ENCODE measurements at places on chromosomes 5 and 9. TPM values are rescaled to one million over a fixed set of nuclear protein-coding genes. Genes with fewer than 3 reads are reported as not detected.

GRCh38 chr5:40381676-40382363, 297.9 kb upstream of the PTGER4 start:
- H3K4me1 ChIP-seq, result peaks cover 75% of the 10 kb centered on the region
- no peak overlapping the region for H3K4me3 ChIP-seq
- DNase-seq, result no peak

Gene IARS1
- total RNA-seq, result 146 TPM

DNA sequence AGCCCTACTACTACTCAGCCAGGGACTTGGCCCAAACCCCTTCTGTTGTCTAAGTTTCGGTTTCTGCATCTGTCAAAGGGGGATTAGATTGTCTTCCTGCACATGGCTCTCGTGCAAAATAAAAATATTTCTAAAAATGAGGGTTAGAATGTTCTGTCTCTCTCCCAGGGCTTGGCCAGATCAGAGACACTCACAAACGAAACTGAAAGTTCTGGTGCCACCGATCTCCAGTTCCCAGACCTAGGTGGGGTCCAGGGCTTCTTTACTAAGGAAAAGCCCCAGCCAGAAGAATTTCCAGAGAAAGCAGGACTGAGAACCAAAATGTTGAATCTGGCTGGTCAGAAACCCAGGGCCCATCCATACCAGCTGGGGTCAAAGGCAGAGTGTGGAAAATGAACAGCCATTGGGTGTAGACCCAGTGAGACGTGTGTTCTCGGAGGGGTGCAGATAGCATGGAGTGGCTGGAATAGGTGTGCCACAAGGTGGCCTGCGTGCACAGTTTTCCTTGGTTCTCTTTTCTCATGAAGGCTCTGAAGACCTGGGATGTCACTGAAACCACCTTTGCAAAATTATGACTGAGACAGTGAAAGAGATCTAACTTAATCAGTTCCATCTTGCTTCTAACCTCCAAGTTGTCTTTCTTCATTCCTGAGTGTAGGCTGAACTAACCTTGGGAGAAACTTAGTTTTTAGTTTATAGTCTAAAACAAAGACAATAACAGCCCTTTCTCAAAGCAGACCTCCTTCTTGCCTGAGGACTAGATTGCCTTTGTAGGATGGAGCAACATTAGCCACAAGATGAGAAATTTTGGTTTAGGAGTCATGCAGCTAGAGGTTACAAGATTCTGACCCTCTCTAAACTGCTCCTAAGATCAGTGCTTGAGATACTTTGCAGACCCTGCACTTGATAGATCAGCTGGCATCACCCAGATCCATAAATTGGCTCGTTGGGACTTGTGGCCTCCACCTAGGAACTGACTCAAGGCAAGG, 2.3 kb upstream of the SLC23A1 start:
- DNase-seq, result peak; percentile 60
- peak overlapping the region; percentile 73 for H3K4me3 ChIP-seq
- H3K4me1 ChIP-seq, result peaks cover 69% of the 10 kb centered on the region
- H3K36me3 ChIP-seq, result peaks cover 9% of the 10 kb centered on the region

- no peak for DNase-seq
- H3K4me3 ChIP-seq, result no peak overlapping the region
- H3K4me1 ChIP-seq, result no peaks in the 10 kb centered on the region
- no peaks in the 10 kb centered on the region for H3K27me3 ChIP-seq
- no peaks in the 10 kb centered on the region for H3K36me3 ChIP-seq
Observed at GRCh38 chr5:90307322-90307721, 102.2 kb downstream of the CETN3 start.

DNA sequence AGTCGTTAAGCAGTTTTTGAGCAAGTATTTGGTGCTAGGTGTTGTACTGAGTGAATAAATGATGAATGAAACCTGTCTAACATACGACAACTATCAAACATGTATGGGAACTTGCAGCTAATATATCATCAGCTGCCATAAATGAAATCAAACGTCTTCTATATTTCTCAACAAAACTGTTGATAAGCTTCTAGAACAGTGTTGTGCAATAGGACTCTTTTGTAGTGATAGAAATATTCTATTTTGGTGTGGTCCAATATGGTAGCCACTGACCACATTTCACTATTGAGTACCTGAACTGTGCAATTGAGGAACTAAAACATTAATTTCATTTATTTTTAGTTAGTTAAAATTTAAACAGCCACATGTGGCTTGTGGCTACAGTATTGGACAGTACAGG, 16.3 kb upstream of the FYB1 start:
- H3K36me3 ChIP-seq, result peaks cover 18% of the 10 kb centered on the region
- H3K27me3 ChIP-seq, result no peaks in the 10 kb centered on the region
- H3K4me1 ChIP-seq, result peaks cover 23% of the 10 kb centered on the region
- H3K27ac ChIP-seq, result no peak overlapping the region
- no peak overlapping the region for H3K4me3 ChIP-seq
- no peak for DNase-seq

DNA sequence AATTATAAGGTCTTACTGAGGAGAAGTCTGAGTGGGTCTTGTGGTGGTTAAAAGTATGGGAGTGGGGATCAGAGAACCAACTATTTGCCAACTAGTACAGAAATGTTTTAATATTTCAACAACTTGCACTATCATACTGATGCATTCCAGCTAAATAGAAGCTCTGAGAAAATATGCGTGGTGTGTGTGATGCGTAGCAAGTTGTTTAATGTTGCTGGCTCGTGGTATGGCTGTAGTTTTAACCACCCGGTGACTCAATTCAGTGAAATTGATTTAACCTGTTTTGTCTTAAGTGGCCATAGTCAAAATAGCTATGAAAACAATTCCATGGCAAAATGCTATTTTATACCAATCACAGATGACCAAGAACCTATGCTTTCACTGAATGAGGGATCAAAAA, 176.5 kb upstream of the SLC24A2 start:
- no peaks in the 10 kb centered on the region for H3K36me3 ChIP-seq
- no peak overlapping the region for H3K4me3 ChIP-seq
- no peaks in the 10 kb centered on the region for H3K4me1 ChIP-seq
- DNase-seq, result no peak

DNA sequence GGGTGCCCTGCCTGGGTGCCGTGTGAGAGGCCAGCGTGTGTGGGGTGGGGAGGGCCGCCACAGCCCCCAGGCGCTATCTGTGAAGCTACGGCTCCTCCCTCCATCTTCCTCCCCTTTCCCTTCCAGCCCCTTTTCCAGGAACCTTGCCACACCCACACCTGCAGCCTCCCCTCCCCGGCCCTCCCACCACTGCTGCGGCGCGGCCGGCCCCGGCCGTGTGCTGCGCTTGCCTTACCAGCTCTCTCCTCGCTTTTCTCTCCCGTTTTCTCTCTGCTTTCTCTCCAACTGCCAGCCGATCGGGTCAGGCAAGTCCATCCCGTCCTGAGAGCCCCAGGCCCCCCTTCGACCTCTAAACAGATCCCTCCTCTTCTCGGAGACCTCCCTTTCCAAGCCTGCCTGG, 21.4 kb downstream of the GOLGA2 start:
- no peak overlapping the region for H3K4me3 ChIP-seq
- H3K27ac ChIP-seq, result no peak overlapping the region
- DNase-seq, result no peak

Gene CCDC183
- 0.91 TPM for total RNA-seq

GRCh38 chr9:74431467-74431866, 65.7 kb upstream of the RORB start:
- H3K4me1 ChIP-seq, result no peaks in the 10 kb centered on the region
- no peak overlapping the region for H3K27ac ChIP-seq
- no peak for DNase-seq
- H3K36me3 ChIP-seq, result no peaks in the 10 kb centered on the region

DNA sequence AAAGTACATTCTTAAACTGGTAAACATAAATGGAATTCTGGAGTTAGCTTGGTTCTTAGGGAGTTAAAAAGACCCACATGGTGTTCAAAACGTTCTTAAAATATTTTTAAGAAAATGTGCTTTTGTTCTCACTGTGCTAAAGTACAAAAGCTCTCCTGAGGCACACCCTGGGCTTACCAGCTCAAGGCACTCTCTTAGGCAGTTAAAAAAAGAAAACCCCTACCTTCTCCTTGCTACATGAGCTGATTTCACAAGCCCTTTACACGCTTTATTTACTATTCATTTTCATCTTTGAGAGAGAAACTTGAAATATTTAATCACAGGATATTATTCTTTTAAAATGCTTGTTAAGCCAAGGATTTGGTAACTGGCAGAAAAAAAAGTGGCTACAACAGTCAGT, 723.3 kb upstream of the GRAMD2B start:
- H3K4me3 ChIP-seq, result no peak overlapping the region
- no peaks in the 10 kb centered on the region for H3K4me1 ChIP-seq
- H3K27me3 ChIP-seq, result no peaks in the 10 kb centered on the region
- H3K27ac ChIP-seq, result no peak overlapping the region
- DNase-seq, result no peak

Gene WDR38
- not detected for total RNA-seq

GRCh38 chr9:70113403-70114022, 69.9 kb downstream of the MAMDC2 start:
- H3K4me3 ChIP-seq, result no peak overlapping the region
- DNase-seq, result peak; percentile 48
- H3K4me1 ChIP-seq, result peaks cover 5% of the 10 kb centered on the region
- H3K27me3 ChIP-seq, result peaks cover 27% of the 10 kb centered on the region
- H3K36me3 ChIP-seq, result no peaks in the 10 kb centered on the region

Gene FBXL7
- total RNA-seq, result not detected
